ENCODE measurements at places on chromosomes 1 and 21.

- DNase-seq: no peak
Measured at GRCh38 chr1:160647329-160647720, 481 bp upstream of the SLAMF1 start.

GRCh38 chr1:8184301-8184700 lies 133.6 kb upstream of the SLC45A1 start:
- no peak for DNase-seq

GRCh38 chr1:54580856-54581550 lies 33.0 kb downstream of the ACOT11 start:
- DNase-seq: no peak

- no peak for DNase-seq
Measured at GRCh38 chr1:214404154-214404553, 123.2 kb downstream of the SMYD2 start.

Data from naive B cell (primary cell).